Stimulated activated CD8-positive, alpha-beta memory T cell treated with anti-CD3 and anti-CD28 coated beads, Interleukin-7, amount 100 ng/mL, for 1 hour (primary cell): ENCODE measurements at places on chromosomes 1 and 21.

- no peak for DNase-seq
Measured at GRCh38 chr21:39628385-39628784, 15.6 kb downstream of the B3GALT5 start.

GRCh38 chr1:22500471-22500870 lies 48.8 kb downstream of the ZBTB40 start:
- no peak for DNase-seq

- no peak for DNase-seq
Measured at GRCh38 chr1:63958556-63958955, 184.7 kb downstream of the ROR1 start.

GRCh38 chr1:193260896-193261295 lies 74.5 kb upstream of the B3GALT2 start:
- DNase-seq: no peak

GRCh38 chr1:60034999-60035398 lies 38.6 kb downstream of the C1orf87 start:
- DNase-seq: no peak

DNA sequence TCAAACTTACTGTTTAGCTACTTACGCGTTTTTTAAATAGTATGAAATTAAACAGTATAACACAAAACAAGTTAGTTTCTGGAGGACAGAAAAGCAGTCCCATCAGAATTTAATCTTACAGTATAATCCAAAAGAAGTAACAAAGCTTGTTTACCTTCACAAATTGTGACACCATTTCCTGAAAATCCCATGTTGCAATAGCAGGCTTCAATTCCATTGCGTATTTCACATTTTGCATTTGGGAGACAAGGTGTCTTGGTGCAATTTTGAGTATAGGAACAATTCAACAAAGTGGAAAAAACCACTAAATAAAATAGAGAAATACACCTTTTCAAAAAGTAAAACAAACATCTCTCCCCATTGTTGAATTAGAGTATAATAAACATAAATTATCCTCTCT lies 1.6 kb downstream of the ADGRL4 start:
- no peak for DNase-seq

DNA sequence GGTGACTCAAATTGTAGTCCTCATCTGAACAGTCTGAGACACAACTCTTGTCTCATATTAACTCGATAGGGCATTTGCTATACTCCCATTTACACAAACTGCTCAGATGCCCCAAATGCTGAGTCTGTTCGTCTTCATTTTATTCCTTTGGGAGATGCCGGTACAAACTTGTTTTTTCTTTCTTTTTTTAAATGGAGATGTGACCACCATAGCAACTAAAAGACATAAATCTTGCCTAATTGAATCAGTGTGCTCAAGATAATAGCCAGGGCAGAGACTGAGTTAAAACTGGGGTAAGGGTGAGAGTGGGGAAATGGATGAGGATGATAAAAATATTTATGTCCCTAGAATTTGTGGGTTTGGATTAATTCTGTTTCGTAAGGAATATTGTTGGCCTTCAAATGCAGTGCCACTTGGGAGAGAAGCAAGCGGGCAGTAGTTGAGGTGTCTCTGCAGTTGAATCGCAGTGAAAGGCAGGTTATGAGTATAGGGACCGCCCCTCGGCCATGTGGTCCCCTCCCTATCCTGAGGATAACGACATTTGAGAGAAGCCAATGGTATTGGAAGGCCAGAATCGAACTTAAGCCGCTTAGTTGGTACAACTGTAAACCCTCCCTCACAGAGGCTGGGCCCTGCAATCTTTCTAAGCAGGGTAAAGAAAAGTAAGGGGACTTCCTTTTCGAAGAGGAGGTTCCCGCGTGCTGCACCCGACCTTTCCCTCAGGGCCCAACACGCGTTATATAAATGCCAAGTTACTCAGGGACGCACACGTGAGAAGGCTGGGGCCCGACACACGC lies 859 bp upstream of the LRRC8B start:
- DNase-seq: no peak

- DNase-seq: no peak
Measured at GRCh38 chr21:16570856-16571255, 841.1 kb downstream of the USP25 start.

DNA sequence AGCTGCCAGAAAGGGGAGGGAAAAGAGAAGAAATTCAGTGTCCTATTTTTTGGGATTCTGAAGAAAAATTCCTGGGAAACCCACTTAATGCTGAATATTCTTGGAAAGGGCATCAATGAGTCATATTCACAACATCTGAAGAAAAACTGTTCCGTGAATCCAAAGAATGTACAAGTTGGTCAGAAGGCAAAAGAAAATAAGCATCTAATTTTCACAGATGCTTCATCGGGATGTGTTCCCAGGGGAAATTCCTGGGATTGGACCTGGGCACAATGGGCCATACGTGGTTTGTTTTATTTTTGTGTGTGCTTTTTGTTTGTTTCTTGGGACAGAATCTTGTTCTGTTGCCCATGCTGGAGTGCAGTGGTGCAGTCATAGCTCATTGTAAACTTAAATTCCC lies 112.2 kb downstream of the MAP3K21 start:
- no peak for DNase-seq

GRCh38 chr1:44060830-44061267 lies 29.6 kb upstream of the SLC6A9 start:
- DNase-seq: no peak

DNA sequence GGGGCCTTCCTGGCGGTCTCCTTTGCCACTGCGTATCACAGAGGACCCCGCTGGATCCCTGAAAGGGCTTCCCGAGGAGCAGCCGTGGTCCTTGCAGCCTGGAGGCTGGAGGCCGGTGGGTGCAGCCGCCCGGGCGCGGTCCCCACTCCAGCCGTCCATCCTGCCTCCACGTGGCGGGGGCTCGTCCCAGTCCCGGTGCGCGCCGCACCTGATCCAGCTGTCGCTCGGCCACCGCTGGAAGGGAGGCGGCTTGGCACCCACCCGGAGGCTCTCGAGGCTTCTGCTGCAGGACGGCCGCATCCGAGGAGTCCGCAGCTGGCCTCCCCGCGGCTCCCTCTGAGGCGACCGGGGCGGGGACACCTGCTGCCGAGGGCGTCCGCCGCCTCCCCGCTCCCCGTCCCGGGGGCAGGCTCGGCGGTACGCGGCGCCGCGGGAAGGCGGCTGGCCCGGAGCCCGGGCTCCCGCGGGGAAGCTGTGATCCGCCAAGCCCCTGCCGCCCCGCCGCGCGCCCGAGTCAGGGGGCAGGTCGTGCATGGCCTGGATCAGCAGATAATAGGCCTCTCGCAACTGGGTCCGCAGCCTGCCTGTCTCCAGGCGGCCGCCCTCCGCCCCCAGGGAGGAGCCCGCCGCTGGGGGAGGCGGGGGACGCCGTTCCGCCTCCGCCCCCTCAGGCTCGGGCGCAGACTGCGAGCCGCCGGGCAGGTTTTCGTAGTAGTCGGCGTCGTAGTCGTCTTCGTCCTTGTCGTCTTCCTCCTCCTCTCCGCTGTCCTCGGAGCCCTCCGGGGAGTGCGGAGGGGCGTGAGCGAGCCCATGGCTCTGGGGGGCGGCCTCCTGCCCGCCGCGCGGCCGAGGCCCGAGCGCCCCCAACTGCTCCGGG lies at the start of gene SYDE2:
Gene SYDE2 (minus strand): TSS at position 554 of the 877 bp plus-strand sequence. CDS start 20 bp downstream, at position 534.
- DNase-seq: peak; percentile 49

GRCh38 chr1:161086457-161086856 lies 2.9 kb downstream of the NECTIN4 start:
- no peak for DNase-seq

- no peak for DNase-seq
Measured at GRCh38 chr1:2459757-2460156, 16.3 kb upstream of the PLCH2 start.

DNA sequence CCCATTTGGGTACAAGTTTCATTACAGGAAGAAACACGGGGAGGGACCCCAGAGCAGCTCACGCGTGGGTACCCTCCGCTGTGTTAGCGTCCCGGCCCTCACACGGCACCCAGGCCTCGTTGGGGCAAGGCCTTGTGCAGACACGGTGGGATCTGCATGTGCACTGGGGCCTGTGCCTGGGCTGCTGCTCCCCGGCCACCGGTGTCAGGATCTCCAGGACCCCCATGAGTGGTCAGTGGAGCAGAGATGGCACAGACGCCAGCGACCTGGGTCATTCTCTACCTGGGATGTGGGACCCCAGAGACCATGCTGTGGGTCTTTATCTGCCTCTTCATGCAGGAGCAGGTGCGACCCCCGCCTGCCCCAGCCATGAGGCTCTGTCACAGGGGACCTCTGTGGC lies 5.4 kb upstream of the SAMD11 start:
- DNase-seq: no peak
